ENCODE measurements at places on chromosomes 6 and 20. TPM values are rescaled to one million over a fixed set of nuclear protein-coding genes. Genes with fewer than 3 reads are reported as not detected.
A peak's percentile ranks its signal among the peaks of the same experiment; 100 is the strongest.

GRCh38 chr6:158694913-158695312 is 45.1 kb downstream of the SYTL3 start:
- H3K36me3 ChIP-seq: peaks cover 15% of the 10 kb centered on the region
- DNase-seq: no peak
- no peak overlapping the region for H3K27ac ChIP-seq
- no peak overlapping the region for H3K4me3 ChIP-seq

DNA sequence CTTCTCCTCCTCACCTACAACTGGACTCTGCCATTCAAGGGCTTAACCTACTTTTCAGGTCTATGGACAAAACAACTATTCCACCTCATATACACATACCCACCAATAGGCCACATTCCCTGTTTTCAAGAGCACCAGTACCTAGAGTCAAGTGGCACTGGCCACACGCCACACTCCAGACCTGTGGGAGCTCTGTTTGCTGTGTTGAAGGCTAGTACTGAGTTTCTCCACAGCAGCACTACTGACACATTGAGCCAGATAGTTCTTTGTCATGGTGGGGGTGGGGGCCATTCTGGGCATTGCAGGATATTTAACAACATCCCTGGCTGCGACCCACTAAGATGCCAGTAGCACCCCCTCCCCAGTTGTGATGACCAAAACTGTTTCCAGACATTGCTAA is 84.1 kb downstream of the RALGAPA2 start:
- no peaks in the 10 kb centered on the region for H3K27me3 ChIP-seq
- no peak for DNase-seq
- H3K27ac ChIP-seq: no peak overlapping the region
- H3K36me3 ChIP-seq: peaks cover 12% of the 10 kb centered on the region
- no peaks in the 10 kb centered on the region for H3K4me1 ChIP-seq

GRCh38 chr20:57391439-57392301 is 474 bp downstream of the RBM38 start:
- peaks cover 36% of the 10 kb centered on the region for H3K36me3 ChIP-seq
- no peaks in the 10 kb centered on the region for H3K27me3 ChIP-seq
- peak; percentile 35 for DNase-seq
- peak overlapping the region; percentile 96 for H3K27ac ChIP-seq

GRCh38 chr6:161268531-161269210 is 5.2 kb downstream of the AGPAT4 start:
- peaks cover 5% of the 10 kb centered on the region for H3K4me1 ChIP-seq
- H3K4me3 ChIP-seq: no peak overlapping the region
- H3K27me3 ChIP-seq: no peaks in the 10 kb centered on the region

DNA sequence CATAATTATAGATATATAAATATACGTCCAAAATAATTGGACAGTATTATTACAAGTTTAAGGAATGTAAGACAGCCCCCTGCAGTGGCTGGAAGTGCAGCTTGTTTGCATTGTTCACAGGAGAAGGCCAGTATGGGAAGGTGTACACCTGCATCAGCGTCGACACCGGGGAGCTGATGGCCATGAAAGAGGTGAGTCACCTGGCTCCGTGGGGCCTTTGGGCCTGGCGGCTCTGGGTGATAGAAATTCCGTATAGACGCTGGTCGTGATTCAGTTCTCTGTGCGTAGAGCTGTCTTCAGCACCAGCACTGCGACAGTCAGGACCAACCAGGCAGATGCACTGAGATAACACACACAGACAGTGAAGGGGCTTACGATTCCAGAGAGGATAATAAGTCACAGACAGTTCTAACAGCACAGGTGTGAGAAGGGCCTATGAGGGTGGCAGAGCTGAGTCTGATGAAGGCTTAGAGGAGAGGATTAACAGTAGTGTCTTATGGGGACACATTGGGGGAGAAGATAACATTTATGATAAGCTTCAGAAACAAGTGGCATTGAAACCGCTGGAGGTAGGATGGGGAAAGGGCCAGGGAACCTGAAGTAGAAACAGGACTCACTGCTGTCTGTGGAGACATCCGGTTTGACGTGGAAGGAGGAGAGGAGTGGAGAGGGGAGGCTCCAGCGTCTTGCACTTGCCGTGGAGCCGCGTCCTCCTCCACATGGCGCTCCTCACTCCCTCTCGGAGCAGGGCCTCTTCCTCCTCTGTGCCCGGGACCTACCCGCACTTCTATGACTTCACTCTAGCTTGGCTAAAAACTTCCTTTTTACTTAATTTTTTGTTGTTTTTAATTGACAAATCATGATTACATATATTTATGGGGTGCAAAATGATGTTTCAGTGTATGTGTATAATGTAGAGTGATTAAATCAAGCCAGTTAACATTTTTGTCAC is 116.5 kb downstream of the MAP3K4 start:
- DNase-seq: no peak
- no peak overlapping the region for H3K4me3 ChIP-seq
- H3K36me3 ChIP-seq: peaks cover 61% of the 10 kb centered on the region
- no peak overlapping the region for H3K27ac ChIP-seq

DNA sequence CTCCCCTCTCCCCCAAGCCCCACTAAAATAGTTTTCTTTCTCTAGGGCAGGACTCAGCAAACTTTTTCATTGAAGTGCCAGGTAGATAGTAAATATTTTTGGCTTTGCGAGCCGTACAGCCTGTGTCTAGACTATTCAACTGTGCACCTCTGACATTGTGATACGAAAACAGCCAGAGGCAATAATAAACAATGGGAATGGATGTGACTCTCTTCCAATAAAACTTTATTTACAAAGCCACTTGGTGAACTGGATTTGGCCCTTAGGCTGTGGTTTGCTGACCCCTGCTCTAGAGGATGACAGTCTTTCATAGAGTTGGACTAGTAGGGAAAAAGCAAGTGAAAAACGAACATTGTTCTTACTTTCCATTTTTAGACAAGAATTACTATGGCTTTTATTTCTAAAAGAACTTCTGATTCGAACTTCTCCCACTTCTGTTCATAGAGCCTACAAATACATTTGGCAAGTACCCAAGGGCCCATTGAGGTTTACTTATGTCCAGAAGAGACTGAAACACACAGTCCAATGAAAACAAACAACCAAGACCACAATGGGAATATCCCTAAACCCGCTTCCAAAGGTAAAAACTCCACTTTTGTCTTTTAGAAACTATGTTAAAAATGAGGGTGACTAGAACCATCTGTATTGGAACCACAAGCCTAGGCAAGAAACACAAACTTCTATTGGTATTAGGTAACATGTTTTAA is 46.4 kb upstream of the CDKAL1 start:
- no peak for DNase-seq
- no peaks in the 10 kb centered on the region for H3K27me3 ChIP-seq
- H3K36me3 ChIP-seq: peaks cover 12% of the 10 kb centered on the region
- no peak overlapping the region for H3K4me3 ChIP-seq
- H3K4me1 ChIP-seq: no peaks in the 10 kb centered on the region

DNA sequence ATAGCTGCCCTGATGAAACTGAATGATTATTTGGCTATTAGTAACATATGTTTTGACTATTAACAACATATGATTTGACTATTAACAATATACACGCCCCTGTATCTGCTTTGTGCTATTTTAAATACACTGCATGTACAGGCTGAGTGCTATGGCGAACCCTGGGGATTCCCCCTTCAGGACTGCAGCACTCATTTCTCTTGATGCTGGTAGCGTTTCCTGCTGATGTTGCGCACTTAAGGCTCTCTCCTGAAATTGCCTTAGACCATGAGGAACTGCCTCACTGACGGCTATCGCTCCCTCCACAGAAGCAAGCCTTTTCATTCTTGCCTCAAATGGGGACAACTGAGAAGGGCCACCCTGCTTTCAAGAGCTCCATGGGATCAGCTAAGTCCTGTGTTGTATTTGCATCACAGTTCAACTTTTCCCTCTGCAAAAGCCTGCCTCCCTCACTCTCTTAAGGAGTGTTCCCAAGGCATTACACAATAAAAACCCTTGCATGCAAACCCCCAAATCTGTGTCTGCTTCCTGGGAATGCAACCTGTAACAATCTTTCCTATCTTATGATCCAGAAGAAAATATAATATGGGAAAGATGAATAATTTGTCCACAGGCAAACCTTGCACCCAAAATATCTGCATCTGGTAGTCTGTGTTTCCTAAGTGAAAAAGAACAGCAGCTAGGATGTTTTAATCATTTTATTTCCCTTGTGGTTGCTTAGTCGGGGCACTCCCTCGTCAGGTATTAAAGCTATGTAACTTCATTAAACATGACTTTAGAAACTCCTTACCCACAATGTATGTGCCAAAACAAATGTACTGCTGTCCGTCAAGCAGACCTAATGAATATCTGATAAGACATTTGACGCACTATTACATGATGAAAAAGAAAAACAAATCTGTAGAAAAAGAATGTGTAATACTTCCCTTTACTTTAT is 456.4 kb downstream of the COL12A1 start:
- DNase-seq: no peak
- H3K4me1 ChIP-seq: no peaks in the 10 kb centered on the region
- H3K27ac ChIP-seq: no peak overlapping the region
- no peak overlapping the region for H3K4me3 ChIP-seq
- H3K27me3 ChIP-seq: no peaks in the 10 kb centered on the region

GRCh38 chr20:32990426-32990825 is 13.8 kb downstream of the SUN5 start:
- H3K4me3 ChIP-seq: no peak overlapping the region
- no peak for DNase-seq
- no peaks in the 10 kb centered on the region for H3K36me3 ChIP-seq
- peaks cover 25% of the 10 kb centered on the region for H3K4me1 ChIP-seq
- H3K27ac ChIP-seq: no peak overlapping the region
- no peaks in the 10 kb centered on the region for H3K27me3 ChIP-seq

GRCh38 chr6:43021270-43022047 is at the start of gene RRP36:
TSS of gene RRP36 (plus strand) at chr6:43021623. CDS start at chr6:43021655, 32 bp downstream.
- peak within 1 kb of the TSS; percentile 92 for H3K27ac ChIP-seq
- DNase-seq: peak; percentile 39
- peak within 1 kb of the TSS; percentile 84 for H3K4me3 ChIP-seq
- H3K27me3 ChIP-seq: no peaks in the 10 kb centered on the region

DNA sequence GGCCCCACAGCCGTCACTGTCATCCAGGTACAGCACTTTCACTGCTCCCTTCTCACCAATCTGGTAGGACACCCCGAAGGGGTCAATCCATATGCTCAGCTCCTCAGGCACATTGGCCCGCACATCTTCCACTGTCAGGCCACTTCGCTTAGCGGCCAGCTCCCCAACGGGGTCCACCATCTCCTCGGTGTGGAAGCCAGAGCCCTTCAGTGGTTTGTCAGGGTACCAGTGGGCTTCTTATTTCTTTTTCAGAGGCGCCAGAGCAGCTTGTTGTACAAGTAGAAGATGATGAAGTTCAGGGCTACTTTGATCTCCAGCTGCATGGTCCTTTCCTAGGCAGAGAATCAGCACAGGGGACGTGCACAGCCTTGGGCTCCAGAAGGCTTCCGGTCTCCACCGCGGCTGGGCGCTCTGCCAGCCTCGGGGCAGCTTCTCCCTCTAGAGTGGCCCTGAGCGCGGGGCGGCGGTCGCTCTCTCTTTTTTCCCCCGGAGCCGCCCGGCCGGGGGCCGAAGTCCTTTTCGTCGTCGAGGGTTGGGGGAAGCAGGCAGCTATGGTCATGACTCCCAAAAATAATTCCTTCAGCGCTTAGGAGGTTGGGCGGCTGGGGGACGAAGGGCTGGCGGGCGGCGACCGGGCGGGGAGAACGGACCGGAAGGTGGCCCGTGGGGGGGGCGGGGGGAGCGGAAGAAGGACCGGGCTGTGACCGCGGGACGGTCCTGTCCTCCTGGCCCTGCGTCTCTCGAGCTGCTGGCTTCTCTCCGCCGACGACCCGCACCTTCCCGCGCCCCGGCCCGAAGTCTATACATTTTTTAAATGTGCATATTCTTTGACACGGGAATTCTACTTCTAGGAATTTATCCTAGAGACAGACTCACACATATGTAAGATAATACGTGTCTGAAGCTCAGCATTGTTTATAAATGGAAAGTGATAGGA is 6.5 kb upstream of the ZSCAN9 start:
- peak overlapping the region; percentile 27 for H3K4me3 ChIP-seq
- DNase-seq: no peak
- no peaks in the 10 kb centered on the region for H3K36me3 ChIP-seq

DNA sequence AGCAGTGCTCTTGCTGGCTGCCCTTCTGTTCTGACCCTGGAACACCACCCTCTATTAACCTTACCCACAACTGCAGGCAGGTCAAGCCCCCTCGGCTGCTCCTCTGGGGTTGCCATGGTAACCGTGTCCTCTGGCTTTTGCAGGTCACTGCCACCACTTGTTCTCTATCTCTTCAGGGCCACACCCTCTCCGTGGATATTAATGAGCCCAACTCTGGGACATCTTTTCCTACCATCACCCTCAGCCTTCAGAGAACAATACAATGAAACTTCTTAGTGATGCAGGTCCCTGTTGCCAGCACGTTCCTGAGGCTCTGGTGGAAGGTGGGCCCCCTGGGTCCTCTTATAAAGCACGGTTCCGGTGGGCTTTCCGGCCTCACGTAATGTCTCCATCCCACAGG is 30.8 kb upstream of the MICB start:
- H3K27ac ChIP-seq: no peak overlapping the region
- H3K36me3 ChIP-seq: no peaks in the 10 kb centered on the region
- DNase-seq: no peak
- H3K4me1 ChIP-seq: peaks cover 2% of the 10 kb centered on the region
- H3K27me3 ChIP-seq: no peaks in the 10 kb centered on the region

DNA sequence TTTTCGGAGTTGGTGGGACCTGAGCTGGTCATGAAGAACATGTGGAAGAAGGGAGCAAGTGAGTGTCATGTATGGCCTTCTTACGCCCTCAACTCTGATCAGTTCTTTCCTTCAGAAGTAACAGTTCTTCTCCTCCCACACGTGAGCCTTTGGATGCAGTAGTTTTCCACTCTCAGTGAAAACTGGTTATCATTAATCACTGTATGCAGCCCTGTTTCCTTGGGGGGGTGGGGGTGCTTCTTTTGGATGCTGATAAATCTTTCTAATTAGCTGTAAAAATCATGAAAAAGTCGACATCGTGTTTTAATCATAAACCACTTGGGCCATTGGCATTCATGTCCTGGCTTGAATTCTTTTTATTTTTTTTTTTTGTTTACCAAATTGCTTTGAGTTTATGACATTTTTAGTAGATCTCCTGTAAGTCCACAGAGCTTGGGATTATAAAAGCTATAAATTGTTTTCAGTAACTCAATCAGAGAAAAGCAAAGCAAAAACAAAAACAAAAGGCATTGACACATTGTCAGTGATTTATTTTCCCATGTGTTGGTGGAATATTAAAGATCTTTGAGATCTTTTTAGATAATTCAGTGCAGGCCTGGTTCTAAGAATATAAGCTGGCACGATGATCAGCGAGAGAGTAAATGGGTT is 84.8 kb downstream of the TRMT11 start:
- H3K27me3 ChIP-seq: no peaks in the 10 kb centered on the region
- no peak overlapping the region for H3K4me3 ChIP-seq
- H3K36me3 ChIP-seq: no peaks in the 10 kb centered on the region

The BTNL2 gene
- not detected for total RNA-seq

The MATN4 gene
- total RNA-seq: 0.14 TPM

The TSPO2 gene
- total RNA-seq: 0.38 TPM

Measured in thymus (tissue), 14 donors.